ENCODE measurements at places on chromosomes 6 and 20.
A peak's percentile ranks its signal among the peaks of the same experiment; 100 is the strongest.

- DNase-seq = no peak
Observed at GRCh38 chr6:134464690-134465411, 146.9 kb upstream of the SGK1 start.

DNA sequence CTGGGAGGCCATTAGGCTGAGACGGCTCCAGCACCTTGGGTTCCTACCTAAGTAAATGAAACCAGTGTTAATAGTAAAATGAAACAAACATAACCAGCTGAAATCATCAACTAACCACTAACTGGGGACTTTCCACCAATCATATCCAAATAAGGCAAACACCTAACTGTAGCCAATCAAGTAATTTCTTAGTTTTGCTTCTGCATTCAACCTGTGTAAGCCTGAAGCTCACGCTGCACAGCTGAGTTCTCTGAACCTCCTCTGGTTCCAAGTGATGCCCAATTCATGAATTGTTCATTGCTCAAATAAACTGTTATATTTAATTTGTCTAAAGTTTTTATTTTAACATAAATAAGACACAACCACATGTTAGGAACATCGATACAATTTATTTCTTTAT is 22.5 kb downstream of the KLHL32 start:
- DNase-seq = no peak

DNA sequence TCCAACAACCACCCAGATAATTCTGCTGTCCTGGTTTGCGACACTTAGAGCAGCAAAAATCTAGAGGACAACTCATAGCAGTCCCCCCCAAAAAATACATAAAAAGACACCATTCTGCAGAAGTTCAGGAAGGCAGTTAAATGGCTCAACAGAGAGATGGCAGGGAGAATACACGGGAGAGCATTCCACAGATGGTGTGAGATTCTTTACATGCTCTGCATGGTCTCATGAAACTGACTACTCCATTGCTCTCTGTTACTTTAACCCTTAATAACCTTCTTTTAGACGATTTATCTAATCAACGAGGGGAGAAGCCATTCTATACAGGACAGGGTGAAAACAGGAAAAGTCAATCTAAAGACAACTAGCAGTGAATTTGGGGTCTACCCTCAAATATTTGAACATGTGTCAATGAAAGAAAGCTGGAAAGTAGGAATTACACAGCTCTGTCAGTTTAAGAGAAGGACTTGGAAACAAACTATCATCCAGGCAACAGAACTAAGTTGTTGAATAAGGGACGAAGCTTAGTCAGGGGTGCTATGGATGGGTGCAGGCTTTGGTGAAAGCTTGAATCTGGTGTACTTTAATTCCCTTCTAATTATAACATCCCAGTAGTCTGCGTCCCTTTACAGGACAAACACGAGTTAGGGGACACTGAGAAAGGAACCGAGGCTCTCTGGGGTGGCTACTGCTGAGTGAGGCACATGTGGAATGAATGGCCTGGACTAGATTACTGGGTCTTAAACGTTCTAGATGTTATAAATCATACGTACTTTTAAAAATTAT is 5.1 kb downstream of the PERP start:
- no peak for DNase-seq

DNA sequence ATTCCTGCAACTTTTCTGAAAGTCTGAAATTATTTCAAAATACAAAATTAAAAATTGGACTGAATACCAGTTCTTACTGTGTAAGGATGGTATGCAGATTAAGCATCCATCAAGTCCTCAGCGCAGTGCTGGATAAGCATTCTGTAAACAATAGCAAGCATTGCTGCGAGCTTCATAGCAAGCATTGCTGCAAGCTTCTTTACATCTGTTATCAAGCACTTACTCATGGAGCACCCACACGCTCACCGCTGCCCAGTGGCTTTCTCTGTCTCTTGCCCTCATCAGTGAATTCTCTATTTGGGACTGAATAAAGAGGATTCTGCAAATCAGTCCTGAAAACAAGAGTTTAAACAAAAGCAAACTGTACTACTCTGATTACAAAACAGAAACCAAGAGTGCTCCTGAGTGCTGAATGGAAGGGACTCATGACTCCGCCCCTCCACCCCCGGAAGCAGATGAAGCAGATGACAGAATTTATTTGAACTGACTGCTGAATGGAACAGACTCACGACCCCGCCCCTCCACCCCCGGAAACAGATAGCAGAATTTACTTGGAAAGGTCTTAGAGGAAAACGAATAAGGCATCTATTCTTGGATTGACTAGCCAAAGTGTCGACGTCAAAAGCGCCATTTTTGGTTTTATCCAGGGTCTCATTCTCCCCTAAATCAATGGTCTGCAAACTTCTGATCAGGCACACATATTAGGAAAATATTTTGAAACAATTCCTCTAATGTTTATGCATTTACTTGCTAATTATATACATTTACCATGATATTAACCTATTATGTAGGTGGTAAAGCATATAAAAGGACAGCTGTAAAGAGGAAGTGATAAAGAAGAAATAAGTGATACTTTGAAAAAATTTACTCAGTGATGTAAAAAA is 22.1 kb upstream of the EYA2 start:
- peak; percentile 12 for DNase-seq

DNA sequence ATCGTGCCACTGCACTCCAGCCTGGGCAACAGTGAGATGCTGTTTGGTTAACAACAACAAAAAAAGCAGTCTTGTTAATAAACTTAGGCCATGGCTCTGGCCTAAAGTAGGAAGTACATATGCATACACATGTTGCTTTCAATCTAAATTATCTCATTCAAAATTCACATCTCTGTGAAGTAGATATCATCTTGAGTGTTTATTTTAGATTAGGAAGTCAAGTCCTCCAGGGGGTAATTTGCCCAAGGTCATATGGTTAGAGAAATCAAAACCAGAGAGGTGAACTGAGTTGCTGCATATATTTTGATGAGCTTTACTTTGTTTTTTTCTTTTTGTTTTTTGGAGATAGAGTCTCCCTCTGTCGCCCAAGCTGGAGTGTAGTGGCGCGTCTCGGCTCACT is 52.8 kb downstream of the B4GALT5 start:
- DNase-seq = no peak

DNA sequence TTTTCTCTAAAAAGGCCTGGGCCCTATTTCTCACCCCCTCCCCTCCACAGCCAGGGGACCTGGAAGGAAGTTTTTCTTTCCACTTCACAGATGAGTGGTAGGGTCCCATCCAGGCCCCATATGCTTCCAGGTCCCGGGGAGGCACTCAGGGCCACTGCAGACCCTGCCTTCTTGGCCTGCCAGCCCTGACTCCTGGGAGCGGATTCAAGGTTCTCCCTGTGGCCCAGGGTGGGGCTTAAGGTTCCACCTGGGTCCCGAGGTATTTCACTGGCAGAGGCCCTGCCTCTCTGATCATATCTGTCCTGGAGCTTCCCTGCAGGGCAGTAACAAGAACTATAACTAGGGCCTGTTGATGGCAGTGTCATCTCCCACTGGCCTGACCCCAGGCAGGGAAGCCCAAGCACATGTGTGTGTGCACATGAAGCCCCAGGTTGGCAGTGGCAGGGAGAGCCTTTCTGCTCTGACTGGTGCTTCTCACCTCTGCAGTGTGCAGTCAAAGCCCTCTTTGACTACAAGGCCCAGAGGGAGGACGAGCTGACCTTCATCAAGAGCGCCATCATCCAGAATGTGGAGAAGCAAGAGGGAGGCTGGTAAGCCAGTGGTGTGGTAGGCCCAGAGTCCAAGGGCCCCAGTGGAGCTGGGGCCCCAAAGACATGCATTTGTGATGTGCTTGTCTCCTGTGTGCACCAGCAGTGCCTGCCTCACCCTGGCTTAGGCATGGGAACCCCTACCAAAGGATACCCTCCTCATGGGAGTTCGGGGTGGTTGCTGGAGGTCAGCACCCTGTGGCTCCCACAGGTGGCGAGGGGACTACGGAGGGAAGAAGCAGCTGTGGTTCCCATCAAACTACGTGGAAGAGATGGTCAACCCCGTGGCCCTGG is 31.2 kb downstream of the PLCG1 start:
- DNase-seq = no peak

- DNase-seq = no peak
Observed at GRCh38 chr20:62925076-62925419, 1.3 kb downstream of the DIDO1 start.

GRCh38 chr20:61739086-61739831 is 326.4 kb downstream of the TAF4 start:
- no peak for DNase-seq

DNA sequence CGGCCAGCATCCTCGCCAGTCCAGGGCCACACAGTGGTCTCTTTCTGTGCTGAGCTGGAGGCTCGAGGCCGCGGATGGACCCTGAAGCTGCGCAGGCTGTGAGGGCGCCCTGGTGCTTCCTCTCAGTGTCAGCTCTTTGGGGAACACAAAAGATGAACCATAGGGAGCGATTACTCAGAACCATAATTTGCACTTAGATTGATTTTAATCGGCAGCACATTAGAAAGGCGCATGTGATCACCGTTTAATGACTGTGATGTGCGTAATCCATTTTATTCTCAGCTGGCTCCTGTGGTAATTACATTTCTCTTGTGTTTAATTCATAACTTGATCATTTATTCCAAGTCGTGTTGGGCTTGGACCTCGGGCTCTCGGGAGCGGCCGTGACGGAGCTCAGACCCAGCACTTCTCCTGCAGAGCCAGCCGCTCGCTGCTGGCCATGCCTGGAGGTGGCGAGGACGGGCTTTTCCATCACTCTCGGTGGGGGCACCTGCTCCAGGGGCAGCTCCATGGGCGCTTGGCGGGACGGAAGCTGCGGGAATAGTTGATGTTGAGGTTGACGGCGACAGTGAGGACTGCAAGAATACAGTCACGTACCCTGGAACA is 25.6 kb upstream of the NTSR1 start:
- DNase-seq = no peak

DNA sequence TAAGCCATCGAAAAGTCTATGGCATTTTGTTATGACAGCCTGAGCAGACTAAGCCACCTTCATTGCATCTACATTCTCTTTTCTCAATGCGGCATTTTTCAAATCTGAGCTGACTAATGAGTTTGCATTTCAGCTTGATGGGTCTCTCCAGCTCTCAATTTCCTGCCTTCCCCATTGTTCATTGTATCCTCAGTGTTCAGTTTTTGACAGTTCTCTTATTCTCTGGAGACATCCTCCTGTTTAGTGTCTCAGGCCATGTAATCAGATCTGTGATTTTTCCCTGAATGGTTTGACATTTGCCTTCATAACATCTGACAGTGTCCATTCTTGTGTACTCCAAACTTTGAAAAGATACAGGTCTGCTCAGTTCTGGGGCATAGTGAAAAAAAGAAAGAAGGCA is 27.9 kb upstream of the MCM3 start:
- no peak for DNase-seq

DNA sequence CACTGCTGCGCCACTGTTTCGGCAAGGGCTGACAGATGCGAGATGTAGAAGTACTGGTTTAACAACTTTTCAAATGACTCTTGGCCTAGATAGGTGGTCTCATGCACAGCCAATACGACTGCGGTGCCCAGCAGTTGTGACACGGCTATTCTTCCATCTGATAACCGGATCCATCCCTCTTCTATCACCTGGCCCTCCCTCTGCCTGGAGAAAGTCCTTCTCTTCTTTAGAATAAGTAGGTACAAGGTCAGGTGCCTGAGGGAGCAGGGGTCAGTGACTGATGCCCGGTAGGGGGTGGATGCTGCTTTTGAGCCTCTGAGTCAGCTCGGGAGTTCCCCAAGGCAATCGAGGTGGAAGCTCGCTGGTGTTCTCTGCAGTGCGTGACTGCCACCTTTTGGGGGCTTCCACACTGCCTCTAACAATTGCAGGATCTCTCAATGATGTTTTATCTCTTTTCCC is 166.8 kb upstream of the GRIK2 start:
- peak; percentile 14 for DNase-seq

GRCh38 chr6:21033575-21034026 is 499.3 kb downstream of the CDKAL1 start:
- DNase-seq = no peak

DNA sequence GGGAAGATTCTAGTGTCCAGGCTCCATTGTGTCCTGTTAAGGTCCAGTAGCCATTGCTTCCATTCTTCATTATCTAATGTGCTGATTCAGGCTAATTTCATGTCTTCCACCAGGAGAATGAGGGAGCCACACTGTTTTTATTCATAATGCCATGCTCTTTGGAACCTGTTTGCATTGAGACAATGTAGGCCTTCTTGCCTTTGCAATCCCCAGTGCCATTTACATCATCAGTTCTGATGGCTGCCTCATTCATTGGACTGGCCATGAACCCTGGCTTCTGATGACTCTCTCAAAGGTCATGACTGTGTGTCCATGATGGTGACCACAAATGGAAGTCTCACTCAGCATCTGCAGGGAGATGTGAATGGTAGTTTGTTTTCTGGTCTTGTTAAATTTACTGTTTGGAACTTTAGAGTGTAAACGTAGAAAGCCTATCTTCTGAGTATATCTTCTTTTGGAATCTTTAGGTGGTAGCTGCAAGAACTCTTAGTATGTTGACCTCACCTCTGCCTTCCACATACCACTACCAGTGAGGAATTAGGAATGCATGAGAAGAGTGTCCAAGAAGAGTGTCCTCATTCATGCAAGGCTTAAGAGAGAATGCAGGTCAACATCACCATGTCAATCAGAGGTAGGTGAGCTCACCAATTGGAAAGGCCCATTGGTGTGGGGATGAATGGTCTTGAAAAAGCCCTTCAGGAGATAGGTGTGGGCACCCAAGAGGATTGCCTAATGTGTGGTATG is 42.9 kb upstream of the ZFP64 start:
- no peak for DNase-seq

GRCh38 chr6:13563009-13563408 is 11.4 kb upstream of the SIRT5 start:
- no peak for DNase-seq

- no peak for DNase-seq
Observed at GRCh38 chr20:44662261-44662660, 10.8 kb upstream of the ADA start.

GRCh38 chr6:170033666-170034065 is 257.2 kb downstream of the DLL1 start:
- no peak for DNase-seq

GRCh38 chr6:42313941-42314570 is 96.4 kb upstream of the MRPS10 start:
- no peak for DNase-seq

- DNase-seq = no peak
Observed at GRCh38 chr6:158257781-158258180, 54.5 kb upstream of the TULP4 start.

GRCh38 chr6:14359438-14359837 is 241.9 kb downstream of the CD83 start:
- no peak for DNase-seq

GRCh38 chr20:9926476-9926875 is 87.6 kb upstream of the PAK5 start:
- no peak for DNase-seq

DNA sequence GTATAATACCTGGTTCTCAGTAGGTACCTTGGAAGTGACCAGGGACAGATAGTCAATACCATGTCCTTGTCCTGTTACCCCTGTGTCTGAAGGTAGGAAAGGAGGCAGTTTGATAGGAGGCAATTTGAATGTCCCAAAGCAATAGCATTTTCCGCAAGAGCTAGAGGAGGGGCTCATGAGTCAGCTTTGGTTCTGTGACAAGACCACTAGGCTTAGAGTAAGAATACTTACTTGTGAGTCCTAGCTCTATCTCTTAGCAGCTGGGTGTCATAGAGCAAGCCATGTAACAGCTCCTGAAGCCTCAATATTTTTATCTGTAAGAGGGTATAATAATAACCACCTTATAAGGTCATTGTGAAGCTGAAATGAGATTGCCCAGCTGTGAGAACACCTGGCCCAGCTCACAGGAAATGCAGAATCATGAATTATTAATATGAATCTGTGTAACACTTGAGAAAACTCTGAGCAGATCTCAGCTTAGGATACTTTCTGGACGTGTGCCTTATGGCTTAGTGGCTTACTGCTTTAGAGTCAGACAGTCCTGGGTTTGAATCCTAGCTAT is 58.6 kb downstream of the DAAM2 start:
- DNase-seq = peak; percentile 15

All from RPMI8226 (cell line).